ENCODE measurements at places on chromosomes 5 and 9. TPM values are rescaled to one million over a fixed set of nuclear protein-coding genes. Genes with fewer than 3 reads are reported as not detected.
A peak's percentile ranks its signal among the peaks of the same experiment; 100 is the strongest.

- no peaks in the 10 kb centered on the region for H3K36me3 ChIP-seq
- no peak overlapping the region for H3K4me3 ChIP-seq
- no peak for DNase-seq
- no peaks in the 10 kb centered on the region for H3K27me3 ChIP-seq
Measured at GRCh38 chr5:99019812-99020697, 91.2 kb upstream of the CHD1 start.

- no peak overlapping the region for H3K27ac ChIP-seq
- DNase-seq, result no peak
- H3K4me3 ChIP-seq, result peak overlapping the region; percentile 44
- no peaks in the 10 kb centered on the region for H3K36me3 ChIP-seq
- no peaks in the 10 kb centered on the region for H3K27me3 ChIP-seq
Measured at GRCh38 chr9:89536600-89536999, 38.7 kb upstream of the SEMA4D start.

- H3K36me3 ChIP-seq, result no peaks in the 10 kb centered on the region
- no peaks in the 10 kb centered on the region for H3K4me1 ChIP-seq
- no peak overlapping the region for H3K27ac ChIP-seq
- no peak for DNase-seq
- no peak overlapping the region for H3K4me3 ChIP-seq
Measured at GRCh38 chr5:28355831-28356230, 1317.4 kb upstream of the CDH9 start.

DNA sequence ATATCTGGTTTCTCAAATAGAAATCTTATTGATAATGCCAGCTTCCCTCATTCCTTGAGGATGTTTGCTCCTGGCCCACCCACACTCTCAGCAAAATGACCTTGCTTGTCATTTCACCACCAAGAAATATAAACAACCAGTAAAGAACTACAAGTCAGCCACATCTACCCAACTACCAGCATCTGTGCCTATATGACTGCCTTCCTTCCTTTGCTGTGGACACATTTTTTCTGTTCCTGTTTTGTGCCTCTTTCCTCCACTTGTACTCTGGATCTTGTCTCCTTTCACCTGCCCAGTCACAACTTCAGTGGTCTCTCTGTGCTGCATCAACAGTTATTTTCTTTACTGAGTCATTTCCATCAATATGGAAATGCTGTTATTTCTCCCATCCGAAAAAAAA is 20.3 kb downstream of the KIF2A start:
- peaks cover 51% of the 10 kb centered on the region for H3K4me1 ChIP-seq
- DNase-seq, result no peak
- H3K27me3 ChIP-seq, result no peaks in the 10 kb centered on the region
- no peak overlapping the region for H3K27ac ChIP-seq
- no peak overlapping the region for H3K4me3 ChIP-seq

- no peaks in the 10 kb centered on the region for H3K36me3 ChIP-seq
- no peak overlapping the region for H3K4me3 ChIP-seq
- H3K27me3 ChIP-seq, result no peaks in the 10 kb centered on the region
Measured at GRCh38 chr5:33337637-33337992, 103.2 kb upstream of the TARS1 start.

DNA sequence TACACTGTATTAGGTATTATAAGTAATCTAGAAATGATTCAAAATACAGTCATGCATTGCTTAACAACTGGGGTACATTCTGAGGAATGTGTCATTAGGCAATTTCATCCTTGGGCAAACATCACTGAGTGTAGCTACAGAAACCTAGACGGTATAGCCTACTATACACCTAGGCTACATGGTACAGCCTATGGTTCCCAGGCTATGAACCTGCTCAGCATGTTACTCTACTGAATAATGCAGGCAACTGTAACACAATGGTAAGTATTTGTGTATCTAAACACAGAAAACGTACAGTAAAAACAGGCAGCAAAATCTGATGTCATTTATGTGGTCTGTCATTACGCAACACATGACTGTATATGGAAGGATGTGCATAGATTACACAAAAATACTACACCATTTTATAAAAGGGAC is 96.8 kb downstream of the RAPGEF6 start:
- H3K4me3 ChIP-seq, result no peak overlapping the region
- H3K4me1 ChIP-seq, result peaks cover 88% of the 10 kb centered on the region
- H3K36me3 ChIP-seq, result no peaks in the 10 kb centered on the region
- H3K27ac ChIP-seq, result no peak overlapping the region

- no peaks in the 10 kb centered on the region for H3K27me3 ChIP-seq
- H3K36me3 ChIP-seq, result no peaks in the 10 kb centered on the region
- no peak for DNase-seq
- H3K4me1 ChIP-seq, result peaks cover 18% of the 10 kb centered on the region
Measured at GRCh38 chr9:15354713-15355112, 47.7 kb upstream of the TTC39B start.

DNA sequence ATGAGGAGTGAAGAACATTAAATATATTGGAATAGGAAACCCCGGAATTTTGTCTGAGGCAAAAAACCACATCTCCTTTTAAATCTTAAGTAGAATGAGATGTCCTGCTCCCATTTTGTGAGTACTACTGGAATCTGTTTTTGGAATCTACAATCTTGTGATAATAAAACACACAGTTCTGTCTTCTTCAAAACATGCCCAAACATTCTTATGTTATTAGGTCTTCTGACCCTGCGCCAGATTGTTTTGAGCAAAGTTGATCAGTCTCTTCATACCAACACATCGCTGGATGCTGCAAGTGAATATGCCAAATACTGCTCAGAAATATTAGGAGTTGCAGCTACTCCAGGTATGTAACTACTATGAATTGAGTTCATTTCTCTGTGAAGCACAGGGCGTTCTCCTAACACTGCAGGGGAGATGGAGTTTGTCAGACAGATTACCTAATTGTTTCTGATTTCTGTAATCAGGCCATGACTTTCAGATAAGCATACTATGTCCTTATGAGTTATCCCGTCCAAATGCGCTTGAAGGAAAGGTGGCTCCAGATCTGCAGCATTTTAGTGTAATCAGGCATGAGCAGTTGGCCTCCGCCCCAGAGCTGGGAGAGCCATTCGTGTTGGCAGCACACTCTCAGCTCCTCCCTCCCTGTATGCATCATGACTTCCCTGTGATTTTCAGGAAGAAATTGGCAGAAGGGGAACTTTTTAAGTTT is 88.0 kb downstream of the NLN start:
- no peak overlapping the region for H3K27ac ChIP-seq
- no peaks in the 10 kb centered on the region for H3K27me3 ChIP-seq
- H3K4me1 ChIP-seq, result peaks cover 10% of the 10 kb centered on the region
- no peak overlapping the region for H3K4me3 ChIP-seq
- no peaks in the 10 kb centered on the region for H3K36me3 ChIP-seq
- no peak for DNase-seq

DNA sequence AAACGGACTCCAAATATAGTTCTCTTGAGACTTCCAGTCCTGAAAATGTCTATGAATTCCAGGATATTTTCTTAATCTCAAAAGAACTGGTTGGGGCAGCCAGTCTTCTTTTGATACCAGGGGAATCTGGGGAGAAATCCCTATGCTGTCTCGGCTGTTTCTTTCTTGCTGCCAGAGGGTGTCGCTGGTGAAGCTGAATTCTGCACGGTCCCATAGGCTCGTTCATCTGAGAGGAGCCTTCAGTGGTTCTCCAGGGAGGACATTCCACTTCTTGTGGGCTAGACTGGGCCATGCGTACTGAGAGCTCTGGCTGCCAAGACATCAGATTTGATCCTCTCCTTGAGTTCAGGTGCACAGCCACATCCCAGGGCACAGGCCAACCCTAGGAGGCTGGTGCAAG is 155.0 kb upstream of the CLINT1 start:
- H3K27ac ChIP-seq, result no peak overlapping the region
- H3K27me3 ChIP-seq, result peaks cover 4% of the 10 kb centered on the region
- no peak for DNase-seq

GRCh38 chr5:118902656-118903438 is 85.5 kb downstream of the DTWD2 start:
- H3K27ac ChIP-seq, result no peak overlapping the region
- no peak overlapping the region for H3K4me3 ChIP-seq
- no peak for DNase-seq
- no peaks in the 10 kb centered on the region for H3K36me3 ChIP-seq

GRCh38 chr5:10559871-10560270 is 4.0 kb upstream of the ANKRD33B start:
- DNase-seq, result no peak
- H3K27me3 ChIP-seq, result no peaks in the 10 kb centered on the region
- H3K27ac ChIP-seq, result no peak overlapping the region
- H3K36me3 ChIP-seq, result no peaks in the 10 kb centered on the region
- H3K4me1 ChIP-seq, result peaks cover 6% of the 10 kb centered on the region

DNA sequence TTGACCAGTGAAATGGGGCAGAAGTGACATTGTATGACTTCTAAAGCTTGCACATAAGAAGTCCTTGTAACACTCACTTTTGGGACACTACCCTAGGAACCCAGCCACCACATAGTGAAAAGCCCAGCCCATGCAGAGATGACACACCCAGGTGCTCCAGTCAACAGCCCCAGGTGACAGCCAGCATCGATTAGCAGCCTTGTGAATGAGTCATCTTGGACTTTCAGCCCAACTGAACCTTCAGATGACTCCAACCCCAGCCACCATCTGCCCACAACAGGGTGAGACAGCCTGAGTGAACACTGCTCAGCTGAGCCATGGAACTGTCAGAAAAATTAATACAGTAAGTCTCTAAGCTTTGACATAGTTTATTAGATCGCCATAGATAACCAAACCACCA is 458.6 kb downstream of the ZSWIM6 start:
- no peaks in the 10 kb centered on the region for H3K27me3 ChIP-seq
- no peak overlapping the region for H3K4me3 ChIP-seq
- DNase-seq, result no peak
- H3K36me3 ChIP-seq, result no peaks in the 10 kb centered on the region
- no peaks in the 10 kb centered on the region for H3K4me1 ChIP-seq
- no peak overlapping the region for H3K27ac ChIP-seq

GRCh38 chr5:69265931-69266330 is 31.2 kb downstream of the CDK7 start:
- H3K36me3 ChIP-seq, result peaks cover 15% of the 10 kb centered on the region
- no peak overlapping the region for H3K4me3 ChIP-seq
- no peak overlapping the region for H3K27ac ChIP-seq

DNA sequence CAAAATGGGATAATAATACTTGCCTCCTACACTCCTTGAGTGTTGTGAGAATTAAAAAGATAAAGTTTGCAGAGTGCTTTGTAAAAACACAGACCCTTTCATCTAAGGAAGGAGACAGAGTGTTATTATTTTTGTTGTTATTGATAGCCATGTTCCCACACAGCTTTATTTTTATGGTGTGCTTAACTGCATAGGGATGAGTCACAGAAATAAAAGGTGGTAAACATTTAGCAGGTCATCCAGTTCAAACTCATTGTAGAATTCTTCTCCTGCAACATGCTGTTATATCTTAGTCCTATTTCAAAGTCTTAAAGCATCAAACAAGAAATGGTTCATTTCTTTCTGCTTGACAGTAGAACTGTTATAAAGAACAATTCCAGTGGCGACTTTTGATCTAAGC is 367.5 kb upstream of the ACTBL2 start:
- H3K27me3 ChIP-seq, result no peaks in the 10 kb centered on the region
- no peak overlapping the region for H3K4me3 ChIP-seq
- no peak for DNase-seq
- no peaks in the 10 kb centered on the region for H3K4me1 ChIP-seq

- no peaks in the 10 kb centered on the region for H3K27me3 ChIP-seq
- DNase-seq, result no peak
- H3K27ac ChIP-seq, result no peak overlapping the region
- H3K4me3 ChIP-seq, result no peak overlapping the region
Measured at GRCh38 chr5:82754759-82755158, 322.4 kb downstream of the TMEM167A start.

DNA sequence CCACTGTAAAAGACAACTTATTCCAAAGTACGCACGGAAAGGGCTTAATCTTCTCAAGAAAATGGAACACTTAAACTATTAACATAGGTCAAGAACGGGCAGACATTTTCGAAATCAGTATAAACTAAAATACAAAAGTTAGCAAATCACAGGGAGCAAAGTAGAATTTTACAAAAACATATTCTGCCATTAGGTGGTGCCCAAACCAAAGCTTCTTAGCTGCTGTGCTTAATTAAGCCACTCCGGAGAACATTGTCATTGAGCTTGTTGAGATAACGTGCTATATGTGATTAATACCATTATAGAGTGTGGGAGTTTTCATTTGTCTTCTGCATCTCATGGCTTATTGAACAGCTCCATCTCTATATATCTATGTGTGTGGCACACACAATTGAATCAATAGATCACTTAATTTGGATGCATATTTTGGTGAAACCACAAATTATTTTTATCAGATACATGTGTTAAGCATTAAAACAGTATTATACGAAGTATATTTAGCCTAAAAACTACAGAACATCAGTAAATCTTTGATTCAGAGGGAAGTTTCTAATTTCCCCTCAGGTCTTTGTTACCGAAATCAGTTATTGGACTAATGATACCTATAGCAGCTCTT is 23.4 kb downstream of the UBLCP1 start:
- H3K27me3 ChIP-seq, result no peaks in the 10 kb centered on the region
- peaks cover under 1% of the 10 kb centered on the region for H3K36me3 ChIP-seq
- H3K4me3 ChIP-seq, result no peak overlapping the region
- no peaks in the 10 kb centered on the region for H3K4me1 ChIP-seq
- DNase-seq, result no peak

DNA sequence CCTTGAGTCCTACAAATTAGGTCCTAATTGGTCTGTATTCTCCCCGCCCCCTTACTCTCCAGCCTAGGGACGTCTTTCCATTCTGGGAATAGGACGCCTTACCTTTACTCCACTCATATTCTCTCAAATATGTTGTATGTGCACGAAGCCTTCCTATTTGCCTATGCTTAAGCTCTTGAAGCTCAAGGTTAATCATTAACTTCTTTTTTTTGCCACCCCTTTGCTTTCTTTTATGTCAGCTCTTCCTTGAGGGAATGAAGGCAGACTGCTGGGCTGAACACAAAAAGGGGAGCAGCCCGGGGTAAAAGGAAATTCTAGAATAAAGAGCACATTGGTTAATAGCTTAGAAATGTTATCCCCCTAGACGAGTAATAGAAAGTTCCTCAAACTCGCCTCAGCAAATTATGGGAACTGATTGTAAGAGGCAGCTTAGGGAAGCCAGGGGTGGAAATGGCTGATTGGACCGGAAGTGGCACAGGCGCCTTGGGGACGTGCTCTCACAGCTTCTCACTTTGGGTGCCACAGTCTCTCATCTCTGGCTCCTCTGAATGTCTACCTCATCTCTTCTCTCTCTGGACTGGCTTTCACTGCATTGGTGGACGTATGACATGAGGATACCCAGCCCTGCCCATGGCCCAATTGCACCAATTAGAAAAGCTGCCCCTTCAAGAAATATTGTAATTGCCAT is 122.3 kb upstream of the IL12B start:
- DNase-seq, result no peak
- H3K27me3 ChIP-seq, result no peaks in the 10 kb centered on the region
- no peaks in the 10 kb centered on the region for H3K36me3 ChIP-seq
- no peak overlapping the region for H3K27ac ChIP-seq
- no peaks in the 10 kb centered on the region for H3K4me1 ChIP-seq

- H3K4me1 ChIP-seq, result no peaks in the 10 kb centered on the region
- H3K27ac ChIP-seq, result no peak overlapping the region
- no peak for DNase-seq
Measured at GRCh38 chr5:45334939-45335338, 361.2 kb downstream of the HCN1 start.

- H3K27me3 ChIP-seq, result no peaks in the 10 kb centered on the region
- DNase-seq, result no peak
- peaks cover 11% of the 10 kb centered on the region for H3K4me1 ChIP-seq
- no peaks in the 10 kb centered on the region for H3K36me3 ChIP-seq
- H3K4me3 ChIP-seq, result no peak overlapping the region
- H3K27ac ChIP-seq, result no peak overlapping the region
Measured at GRCh38 chr9:91156451-91157234, 205.1 kb downstream of the AUH start.

- H3K27ac ChIP-seq, result no peak overlapping the region
- no peak for DNase-seq
Measured at GRCh38 chr9:13163287-13163686, 116.2 kb downstream of the MPDZ start.

Gene ISCA1
- 35.6 TPM for total RNA-seq

Gene IL31RA
- total RNA-seq, result not detected

Gene KCNMB1
- total RNA-seq, result not detected

Gene SPARC
- 0.22 TPM for total RNA-seq

Gene ANKRD34B
- total RNA-seq, result not detected

Measured in CD8-positive, alpha-beta memory T cell (primary cell).